ENCODE measurements at places on chromosomes 1 and 21.

DNA sequence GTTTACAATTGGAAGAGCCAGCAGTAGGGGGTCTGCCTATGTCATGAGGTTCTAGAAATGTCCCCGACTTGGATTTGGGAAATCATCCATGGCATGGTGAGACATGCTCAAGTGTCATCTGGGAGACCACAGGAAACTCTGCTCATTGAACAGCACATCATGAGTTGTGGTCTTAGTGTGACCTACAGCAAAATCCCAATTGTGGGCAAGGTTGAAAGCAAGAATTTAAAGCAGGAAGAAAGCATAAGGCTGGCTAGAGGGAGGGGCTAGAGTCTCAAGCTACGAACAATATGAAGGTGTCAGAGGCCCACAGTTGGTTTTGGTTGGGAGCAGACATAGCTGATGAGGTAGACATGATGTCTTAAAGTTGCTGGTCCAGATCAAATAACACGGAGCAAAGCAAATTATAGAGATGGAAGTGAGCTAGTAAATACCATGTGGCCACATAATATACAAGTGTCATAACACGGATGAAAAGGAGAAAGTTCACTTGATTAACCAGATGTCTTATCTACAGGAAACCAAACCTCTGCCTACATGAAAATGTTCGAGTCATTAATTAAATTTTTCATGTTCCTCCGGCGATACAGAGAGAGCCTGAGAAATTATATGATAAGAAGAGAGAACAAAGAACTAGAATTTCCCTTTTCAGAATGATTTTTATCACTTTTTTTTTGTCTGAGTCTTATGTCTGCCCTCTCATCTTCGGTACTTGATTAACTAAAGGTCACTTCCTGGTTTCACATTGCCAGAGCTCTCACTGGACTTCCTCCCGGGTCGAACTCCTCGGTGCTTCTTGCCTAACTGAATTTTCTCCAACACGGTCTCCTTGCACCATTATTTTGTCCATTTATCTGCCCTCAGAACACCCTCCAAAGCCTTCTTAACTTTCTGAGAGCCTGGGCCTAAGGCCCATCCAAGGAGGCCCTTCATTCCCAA, 67.5 kb upstream of the DUSP10 start:
- no peak for DNase-seq

GRCh38 chr1:164662955-164663354, 104.0 kb downstream of the PBX1 start:
- no peak for DNase-seq

GRCh38 chr1:37667023-37667671, 25.2 kb upstream of the CDCA8 start:
- DNase-seq = no peak

DNA sequence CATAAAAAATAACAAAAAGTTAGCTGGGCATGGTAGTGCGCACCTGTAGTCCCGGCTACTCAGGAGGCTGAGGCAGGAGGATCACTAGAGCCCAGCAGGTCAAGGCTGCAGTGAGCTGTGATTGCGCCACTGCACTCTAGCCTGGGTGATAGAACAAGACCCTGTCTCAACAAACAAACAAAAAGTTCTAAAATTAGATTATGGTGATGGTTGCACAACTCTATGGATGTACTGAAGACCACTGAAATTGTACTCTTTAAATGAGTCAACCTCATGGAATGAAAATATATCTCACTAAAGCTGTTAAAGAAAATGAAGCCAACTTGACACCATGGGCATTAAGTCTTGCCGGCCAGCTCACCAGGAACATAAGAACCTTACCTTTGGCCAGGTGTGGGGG, 9.1 kb downstream of the MRAP start:
- DNase-seq = no peak

GRCh38 chr1:231865331-231865730, 238.7 kb downstream of the DISC1 start:
- no peak for DNase-seq

DNA sequence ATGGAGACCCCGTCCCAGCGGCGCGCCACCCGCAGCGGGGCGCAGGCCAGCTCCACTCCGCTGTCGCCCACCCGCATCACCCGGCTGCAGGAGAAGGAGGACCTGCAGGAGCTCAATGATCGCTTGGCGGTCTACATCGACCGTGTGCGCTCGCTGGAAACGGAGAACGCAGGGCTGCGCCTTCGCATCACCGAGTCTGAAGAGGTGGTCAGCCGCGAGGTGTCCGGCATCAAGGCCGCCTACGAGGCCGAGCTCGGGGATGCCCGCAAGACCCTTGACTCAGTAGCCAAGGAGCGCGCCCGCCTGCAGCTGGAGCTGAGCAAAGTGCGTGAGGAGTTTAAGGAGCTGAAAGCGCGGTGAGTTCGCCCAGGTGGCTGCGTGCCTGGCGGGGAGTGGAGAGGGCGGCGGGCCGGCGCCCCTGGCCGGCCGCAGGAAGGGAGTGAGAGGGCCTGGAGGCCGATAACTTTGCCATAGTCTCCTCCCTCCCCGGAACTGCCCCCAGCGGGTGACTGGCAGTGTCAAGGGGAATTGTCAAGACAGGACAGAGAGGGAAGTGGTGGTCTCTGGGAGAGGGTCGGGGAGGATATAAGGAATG, 505 bp downstream of the LMNA start:
- DNase-seq = peak; percentile 85

- DNase-seq = peak; percentile 99
Measured at GRCh38 chr1:35557118-35557610, at the start of gene KIAA0319L. KIAA0319L (minus strand) TSS chr1:35557403; CDS start chr1:35554491, 2,912 bp downstream.
